Trophoblast cell (in vitro differentiated cells and primary cell): ENCODE measurements at places on chromosomes 6 and 20.
A peak's percentile ranks its signal among the peaks of the same experiment; 100 is the strongest.

DNA sequence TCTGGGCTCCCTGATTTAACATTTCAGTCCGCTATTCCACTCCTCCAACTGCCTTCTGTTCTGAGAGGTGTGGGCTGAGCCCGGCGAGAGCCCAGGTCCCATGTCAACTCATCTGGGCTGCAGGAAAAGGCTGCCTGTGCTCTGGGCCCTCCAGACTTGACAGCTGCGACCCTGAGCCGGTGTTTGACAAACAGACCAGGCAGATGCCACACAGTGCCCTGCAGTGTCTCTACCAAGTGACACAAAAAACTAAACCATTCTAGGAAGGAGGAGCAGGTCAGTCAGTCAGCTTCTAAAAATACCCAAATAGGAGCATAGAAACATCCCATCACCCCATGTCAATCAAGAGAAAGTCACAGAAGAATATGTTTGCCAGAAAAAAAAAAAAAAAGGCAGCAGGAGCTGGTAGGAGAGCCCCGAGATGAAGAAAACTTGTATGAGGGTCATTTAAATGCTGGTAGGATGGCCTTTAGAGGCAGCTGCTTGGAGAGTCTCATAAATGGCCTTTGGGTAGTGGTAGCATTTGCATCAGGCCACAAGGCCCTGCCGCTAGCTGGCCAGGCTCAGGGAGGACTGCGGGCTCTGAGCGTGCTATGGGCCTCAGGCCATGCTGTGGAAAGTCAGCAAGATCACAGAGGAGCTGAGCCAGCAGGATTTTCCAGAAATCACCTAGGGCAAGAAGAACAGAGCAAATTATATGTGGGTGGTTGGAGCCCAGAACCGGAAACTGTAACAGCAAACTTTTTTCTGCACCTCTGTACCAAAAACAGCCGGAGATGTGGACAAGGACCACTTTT lies 36.6 kb upstream of the GFOD1 start:
- no peaks in the 10 kb centered on the region for H3K36me3 ChIP-seq
- H3K27ac ChIP-seq, result no peak overlapping the region
- peak; percentile 98 for DNase-seq
- H3K4me3 ChIP-seq, result no peak overlapping the region

GRCh38 chr20:9156529-9157280 lies 87.8 kb downstream of the PLCB4 start:
- no peaks in the 10 kb centered on the region for H3K27me3 ChIP-seq
- no peak overlapping the region for H3K27ac ChIP-seq
- no peak for DNase-seq
- H3K4me1 ChIP-seq, result no peaks in the 10 kb centered on the region
- no peaks in the 10 kb centered on the region for H3K36me3 ChIP-seq
- H3K4me3 ChIP-seq, result no peak overlapping the region

DNA sequence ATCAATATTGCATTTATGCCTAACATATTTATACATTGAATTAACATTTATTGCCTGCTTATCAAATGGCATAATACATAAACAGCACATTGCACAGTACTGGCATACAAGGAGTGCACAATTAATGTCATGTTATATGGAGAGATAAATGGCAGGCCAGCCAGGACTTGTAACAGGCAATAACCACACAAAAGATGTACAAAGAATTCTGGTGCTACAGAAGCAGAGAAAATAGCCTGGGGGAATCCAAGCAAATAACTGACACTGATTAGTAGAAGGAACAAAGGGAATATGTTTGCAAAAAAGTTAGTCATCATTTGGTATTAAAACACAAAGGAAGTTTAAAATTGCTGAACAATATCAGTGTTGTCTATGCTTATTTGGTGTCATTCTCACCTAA lies 27.3 kb downstream of the COL21A1 start:
- no peaks in the 10 kb centered on the region for H3K4me1 ChIP-seq
- H3K27me3 ChIP-seq, result no peaks in the 10 kb centered on the region
- no peak overlapping the region for H3K4me3 ChIP-seq
- H3K27ac ChIP-seq, result no peak overlapping the region

GRCh38 chr20:54654450-54654849 lies 179.1 kb downstream of the DOK5 start:
- H3K27me3 ChIP-seq, result no peaks in the 10 kb centered on the region
- peaks cover 2% of the 10 kb centered on the region for H3K4me1 ChIP-seq
- no peak for DNase-seq
- H3K36me3 ChIP-seq, result no peaks in the 10 kb centered on the region
- H3K27ac ChIP-seq, result no peak overlapping the region

- peak; percentile 67 for DNase-seq
- H3K27ac ChIP-seq, result no peak overlapping the region
- peaks cover 1% of the 10 kb centered on the region for H3K36me3 ChIP-seq
- H3K27me3 ChIP-seq, result no peaks in the 10 kb centered on the region
Observed at GRCh38 chr6:71393981-71394432, 105.4 kb downstream of the OGFRL1 start.

DNA sequence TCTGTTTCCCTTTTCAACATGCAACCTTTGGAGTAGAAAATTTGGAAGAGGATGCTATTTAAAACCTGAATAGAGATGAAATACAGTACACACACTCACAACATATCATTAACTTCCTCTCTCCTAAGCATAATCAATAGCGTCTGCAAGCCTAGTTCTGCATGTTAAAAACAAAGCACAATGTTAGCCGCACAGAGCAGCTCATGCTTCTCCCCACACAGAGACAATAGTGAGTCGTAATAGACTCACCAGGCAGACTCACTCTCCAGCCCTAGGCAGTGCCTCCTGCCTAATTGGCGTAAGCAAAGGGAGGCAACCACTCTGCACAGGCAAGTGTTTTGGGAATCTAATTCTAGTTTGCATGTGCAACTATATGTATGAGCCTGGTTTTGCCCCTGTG lies 45.8 kb upstream of the ARID1B start:
- DNase-seq, result no peak
- H3K36me3 ChIP-seq, result no peaks in the 10 kb centered on the region
- no peak overlapping the region for H3K27ac ChIP-seq

DNA sequence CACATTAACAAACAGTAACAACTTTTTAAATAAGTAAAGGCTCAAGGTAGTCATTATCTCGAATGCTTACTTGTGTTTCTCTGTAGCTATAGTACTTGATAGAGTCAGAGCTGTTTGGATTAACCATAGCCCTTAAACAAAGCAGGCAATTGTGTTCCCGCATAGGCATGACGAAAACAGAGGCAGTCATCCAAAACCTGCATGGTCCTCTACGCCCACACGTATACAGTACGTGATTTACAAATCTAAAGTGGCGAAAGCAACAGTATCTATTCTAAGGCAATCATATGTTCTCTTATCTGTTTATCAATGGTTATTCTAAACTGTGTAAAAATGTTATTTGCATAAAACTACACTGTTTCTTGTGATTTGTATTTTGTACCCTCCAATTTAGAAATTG lies 31.8 kb downstream of the HFE start:
- H3K36me3 ChIP-seq, result no peaks in the 10 kb centered on the region
- no peaks in the 10 kb centered on the region for H3K27me3 ChIP-seq
- peaks cover 2% of the 10 kb centered on the region for H3K4me1 ChIP-seq

DNA sequence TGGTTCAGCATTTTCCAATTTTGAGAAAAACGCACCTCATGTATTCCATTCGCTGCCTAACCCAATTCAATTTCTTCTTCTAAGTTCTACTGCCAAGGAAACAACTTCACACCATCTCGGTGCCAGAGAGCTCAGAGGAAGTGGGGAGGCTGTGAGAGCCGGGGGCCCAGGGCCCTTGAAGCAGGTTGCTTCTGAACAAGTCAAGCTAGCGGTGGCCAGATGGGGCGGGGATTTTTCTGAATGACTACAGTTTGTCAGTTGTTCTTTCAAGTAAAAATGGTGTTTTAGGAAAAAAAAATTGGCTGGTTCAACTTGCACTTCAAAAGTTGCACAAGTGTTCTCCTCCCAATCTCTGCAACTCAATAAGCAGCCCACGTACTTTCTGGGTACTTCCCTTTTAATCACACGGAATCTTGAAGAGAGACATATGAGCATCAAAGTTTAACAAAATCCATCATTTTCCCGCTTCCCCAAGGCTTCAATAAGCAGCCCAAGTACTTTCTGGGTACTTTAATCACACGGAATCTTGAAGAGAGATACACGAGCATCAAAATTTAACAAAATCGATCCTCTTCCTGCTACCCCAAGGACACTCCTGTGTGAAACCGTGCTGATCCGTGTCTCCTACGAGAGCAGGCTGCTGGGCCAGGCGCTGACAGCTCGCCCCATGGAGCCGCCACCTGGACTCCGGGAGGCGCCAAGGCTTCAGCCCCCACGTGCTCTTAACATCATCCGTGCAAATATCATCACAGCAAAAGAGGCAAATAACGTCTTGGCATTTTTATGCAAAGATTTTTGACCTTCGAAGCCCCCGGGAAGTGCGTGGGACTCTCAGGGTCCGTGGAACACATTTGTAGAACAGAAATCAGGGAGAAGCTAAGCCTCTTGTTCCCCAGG lies 186.7 kb upstream of the PDE10A start:
- no peak for DNase-seq
- no peak overlapping the region for H3K27ac ChIP-seq
- H3K36me3 ChIP-seq, result no peaks in the 10 kb centered on the region
- peaks cover 2% of the 10 kb centered on the region for H3K4me1 ChIP-seq
- H3K4me3 ChIP-seq, result no peak overlapping the region
- H3K27me3 ChIP-seq, result peaks cover 22% of the 10 kb centered on the region

DNA sequence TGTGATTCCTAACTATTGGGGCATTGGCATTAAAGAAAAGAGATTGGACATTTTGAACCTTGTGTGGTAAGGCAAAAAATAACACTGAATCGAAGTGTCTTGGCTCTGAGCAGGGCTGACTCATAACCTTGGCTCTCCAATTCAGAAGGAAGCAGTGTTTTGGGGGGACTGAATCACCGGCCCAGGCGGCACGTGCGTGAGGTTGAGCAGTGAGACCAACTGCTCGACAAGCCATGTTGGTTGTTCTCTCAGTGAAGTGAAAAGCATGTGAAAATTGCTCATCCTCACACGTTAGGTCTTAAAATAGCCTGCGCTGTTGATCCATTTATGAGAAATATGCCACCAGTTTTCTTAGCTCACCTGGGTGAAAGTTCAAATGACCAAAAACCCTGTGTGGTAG lies 137.8 kb upstream of the SPACA1 start:
- no peak for DNase-seq
- no peak overlapping the region for H3K4me3 ChIP-seq
- H3K36me3 ChIP-seq, result no peaks in the 10 kb centered on the region

DNA sequence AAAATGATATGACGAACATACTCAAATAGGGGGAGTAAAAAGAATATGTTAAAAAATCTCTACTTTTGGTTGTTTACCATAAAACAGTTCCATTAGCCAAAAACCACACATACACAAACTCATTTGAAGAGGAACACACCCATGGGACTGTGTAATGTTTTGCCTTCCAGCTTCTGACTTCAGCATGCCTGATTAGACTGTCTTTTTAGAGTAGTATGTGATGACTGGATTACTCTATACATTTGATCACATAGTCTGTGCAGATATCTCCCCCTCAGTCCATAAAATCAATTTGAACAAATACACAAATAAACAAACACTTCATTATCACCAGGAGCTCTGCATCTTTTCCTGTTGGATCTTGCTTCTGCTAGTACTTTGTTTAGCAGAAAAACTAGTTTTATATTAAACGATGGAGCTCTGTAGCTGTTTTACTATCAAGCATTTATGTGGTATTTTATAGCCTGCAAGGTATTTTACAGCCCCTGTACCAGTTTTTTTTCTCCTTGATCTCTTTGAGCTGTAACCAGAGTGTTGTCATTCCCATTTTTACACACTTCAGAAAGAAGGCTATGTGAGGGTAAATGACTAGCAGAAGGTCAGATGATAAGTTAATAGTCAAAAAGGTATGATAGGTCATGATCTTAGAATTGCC lies 866.5 kb upstream of the MAP3K7 start:
- H3K36me3 ChIP-seq, result no peaks in the 10 kb centered on the region
- H3K4me1 ChIP-seq, result no peaks in the 10 kb centered on the region
- no peaks in the 10 kb centered on the region for H3K27me3 ChIP-seq
- DNase-seq, result no peak
- no peak overlapping the region for H3K27ac ChIP-seq
- H3K4me3 ChIP-seq, result no peak overlapping the region

DNA sequence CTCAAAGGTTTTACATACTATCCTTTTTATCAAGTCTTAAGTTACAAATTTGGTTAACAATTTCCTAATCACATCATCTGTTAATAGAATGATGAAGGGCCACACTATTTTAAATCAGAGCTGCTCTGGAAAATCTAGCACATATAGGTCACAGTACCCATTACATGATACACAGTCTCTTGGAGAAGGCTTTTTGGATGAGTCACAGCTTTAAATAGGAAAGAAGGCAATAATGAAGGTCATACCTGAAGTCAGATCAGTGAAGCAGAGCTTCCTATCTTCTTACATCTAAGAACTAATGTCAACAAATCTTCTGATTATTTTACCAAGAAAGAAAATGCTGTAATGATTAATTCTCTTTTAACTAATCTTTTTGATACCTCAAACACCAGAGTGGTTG lies 248.5 kb downstream of the BTBD9 start:
- H3K27ac ChIP-seq, result no peak overlapping the region
- no peak for DNase-seq
- H3K4me3 ChIP-seq, result no peak overlapping the region
- H3K27me3 ChIP-seq, result no peaks in the 10 kb centered on the region

- no peaks in the 10 kb centered on the region for H3K4me1 ChIP-seq
- H3K36me3 ChIP-seq, result no peaks in the 10 kb centered on the region
- DNase-seq, result no peak
- H3K27ac ChIP-seq, result no peak overlapping the region
Observed at GRCh38 chr20:61146023-61146422, 106.0 kb upstream of the CDH4 start.

GRCh38 chr6:151497905-151498304 lies 4.1 kb downstream of the CCDC170 start:
- H3K27me3 ChIP-seq, result peaks cover 16% of the 10 kb centered on the region
- DNase-seq, result no peak
- no peaks in the 10 kb centered on the region for H3K36me3 ChIP-seq
- H3K4me1 ChIP-seq, result no peaks in the 10 kb centered on the region

- H3K27ac ChIP-seq, result no peak overlapping the region
- peaks cover 18% of the 10 kb centered on the region for H3K36me3 ChIP-seq
- peaks cover 19% of the 10 kb centered on the region for H3K4me1 ChIP-seq
Observed at GRCh38 chr6:44116641-44117382, 10.4 kb downstream of the MRPL14 start.

- H3K27ac ChIP-seq, result peak within 1 kb of the TSS; percentile 80
- no peaks in the 10 kb centered on the region for H3K36me3 ChIP-seq
- H3K4me1 ChIP-seq, result peaks cover 40% of the 10 kb centered on the region
- peak; percentile 89 for DNase-seq
- peaks cover 17% of the 10 kb centered on the region for H3K27me3 ChIP-seq
Observed at GRCh38 chr6:75205776-75206575, at the start of gene COL12A1. TSS of gene COL12A1 (minus strand) at chr6:75206053. CDS start at chr6:75202792, 3,261 bp downstream.

DNA sequence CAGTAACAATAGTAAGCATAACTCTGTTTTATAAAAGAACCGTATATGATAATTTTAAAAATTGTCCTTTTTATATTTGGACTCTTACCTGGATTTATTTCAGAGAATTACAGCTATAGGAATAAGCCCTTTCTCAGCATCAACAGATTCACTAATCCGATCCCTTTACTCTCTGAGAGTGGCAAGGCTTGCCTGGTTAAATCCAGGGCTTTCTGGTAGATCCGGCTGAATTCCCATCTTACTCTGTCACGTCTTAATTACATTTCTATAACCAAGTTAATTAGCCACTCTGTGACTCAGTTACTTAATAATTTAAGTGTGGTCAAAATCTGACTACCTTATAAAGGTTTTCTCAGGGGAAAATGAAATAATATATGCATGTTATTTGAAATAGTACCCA lies 294.7 kb downstream of the FRK start:
- no peaks in the 10 kb centered on the region for H3K4me1 ChIP-seq
- no peak for DNase-seq
- no peak overlapping the region for H3K4me3 ChIP-seq
- no peaks in the 10 kb centered on the region for H3K36me3 ChIP-seq
- no peak overlapping the region for H3K27ac ChIP-seq

GRCh38 chr6:4336778-4337442 lies 201.5 kb upstream of the ECI2 start:
- DNase-seq, result no peak
- H3K27me3 ChIP-seq, result no peaks in the 10 kb centered on the region
- no peaks in the 10 kb centered on the region for H3K4me1 ChIP-seq
- H3K36me3 ChIP-seq, result no peaks in the 10 kb centered on the region
